ENCODE measurements at places on chromosomes 12 and 14.

DNA sequence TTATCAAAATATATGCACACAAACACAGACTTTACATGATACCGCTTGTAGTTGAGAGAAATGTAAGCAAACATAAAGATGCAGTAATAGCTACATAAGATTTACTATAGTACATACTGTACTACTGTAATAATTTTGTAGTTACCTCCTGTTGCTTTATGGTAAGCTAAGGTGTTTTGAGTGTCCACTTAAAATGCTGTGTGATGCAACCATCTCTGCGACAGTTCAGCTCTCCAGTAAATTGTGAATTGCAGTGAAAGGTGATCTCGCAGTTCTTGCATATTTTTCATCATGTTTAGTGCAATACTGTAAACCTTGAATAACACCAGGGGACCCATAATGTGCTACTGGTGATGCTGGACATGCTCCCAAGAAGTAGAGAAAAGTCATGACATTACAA, 21.6 kb downstream of the ZC3H14 start:
- DNase-seq: no peak

GRCh38 chr12:24780697-24781368, 168.1 kb downstream of the BCAT1 start:
- no peak for DNase-seq

DNA sequence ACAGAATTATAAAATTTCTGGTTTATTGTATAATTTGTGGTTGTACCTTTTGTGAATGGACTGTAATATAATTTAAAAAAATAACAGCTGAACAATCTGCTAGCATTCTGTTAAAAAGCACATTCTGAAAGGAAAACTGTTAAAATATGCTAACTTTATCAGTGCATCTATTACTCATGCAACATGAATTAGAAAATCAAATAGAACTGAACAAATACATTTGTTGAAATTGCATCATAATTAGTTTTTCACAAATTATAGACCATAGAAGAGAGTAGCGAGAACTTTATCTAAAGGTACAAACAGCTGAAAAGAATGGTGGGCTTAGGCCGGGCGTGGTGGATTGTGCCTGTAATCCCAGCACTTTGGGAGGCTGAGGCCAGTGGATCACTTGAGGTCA, 33.0 kb downstream of the PTPN21 start:
- DNase-seq: no peak

GRCh38 chr12:65948320-65949008, 124.2 kb downstream of the HMGA2 start:
- DNase-seq: peak; percentile 84

GRCh38 chr12:21144309-21144708, 13.3 kb downstream of the SLCO1B1 start:
- DNase-seq: no peak

DNA sequence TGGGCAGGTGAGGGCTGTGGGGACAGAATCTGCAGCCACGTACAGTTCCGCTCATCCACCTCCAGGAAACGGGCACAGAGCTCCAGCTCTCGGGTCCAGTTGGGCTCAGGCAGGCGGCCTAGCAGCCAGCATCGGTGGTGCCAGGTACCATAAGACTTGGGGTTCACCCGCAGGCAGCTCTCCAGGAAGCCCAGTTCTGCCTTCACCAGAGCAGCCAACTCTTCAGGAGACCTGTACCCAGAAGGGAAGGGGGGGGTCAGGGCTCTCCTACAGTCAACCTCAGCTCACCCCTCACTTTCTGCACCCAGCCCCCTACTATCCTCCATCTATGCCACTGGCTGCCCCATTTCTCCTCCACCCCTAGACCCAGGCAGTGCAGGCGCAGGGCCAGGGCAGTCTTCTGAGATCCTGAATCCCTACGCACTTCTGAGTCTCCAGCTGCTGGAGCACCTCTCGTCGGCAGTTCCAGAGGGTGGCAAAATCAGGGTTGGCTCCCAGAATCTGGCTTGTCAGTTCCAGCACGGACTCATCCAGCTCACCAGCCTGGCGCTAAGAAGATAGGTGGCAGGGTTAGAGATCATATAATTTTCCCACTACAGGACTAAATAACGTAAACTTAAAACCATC, 1.4 kb downstream of the RABGGTA start:
- no peak for DNase-seq

DNA sequence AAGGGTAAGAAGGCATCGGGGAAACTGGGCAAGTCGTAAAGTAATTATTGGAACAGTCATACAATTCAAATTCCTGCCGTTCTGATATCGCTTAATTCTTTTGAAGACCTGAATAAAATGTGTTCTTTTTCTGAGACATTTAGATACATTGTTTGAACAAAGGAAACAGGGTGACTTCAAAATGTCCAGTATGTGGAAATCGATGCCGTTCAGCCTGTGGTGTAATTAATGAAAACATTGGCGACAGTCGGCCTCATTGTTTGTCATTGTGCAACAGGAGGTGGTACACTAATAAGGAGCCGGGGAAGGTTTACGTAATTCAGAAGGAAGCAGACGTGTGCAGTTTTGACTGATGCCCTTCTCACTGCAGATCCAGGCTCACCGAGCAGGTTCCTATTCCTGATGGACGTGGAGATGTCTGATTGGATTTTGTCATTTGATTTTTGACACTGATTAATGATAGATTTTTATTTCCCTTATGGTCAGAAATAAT, 92.7 kb downstream of the BORCS5 start:
- peak; percentile 63 for DNase-seq

GRCh38 chr12:116370004-116370404, 92.5 kb upstream of the MED13L start:
- no peak for DNase-seq

- no peak for DNase-seq
These were observed 1189.4 kb upstream of the USP15 start for GRCh38 chr12:61070640-61071414.

- DNase-seq: no peak
These were observed 18.4 kb upstream of the KRR1 start for GRCh38 chr12:75529826-75530225.

- no peak for DNase-seq
These were observed 75.0 kb upstream of the DYRK2 start for GRCh38 chr12:67573566-67573965.

- no peak for DNase-seq
These were observed 78.3 kb downstream of the TSHR start for GRCh38 chr14:81033698-81034240.

DNA sequence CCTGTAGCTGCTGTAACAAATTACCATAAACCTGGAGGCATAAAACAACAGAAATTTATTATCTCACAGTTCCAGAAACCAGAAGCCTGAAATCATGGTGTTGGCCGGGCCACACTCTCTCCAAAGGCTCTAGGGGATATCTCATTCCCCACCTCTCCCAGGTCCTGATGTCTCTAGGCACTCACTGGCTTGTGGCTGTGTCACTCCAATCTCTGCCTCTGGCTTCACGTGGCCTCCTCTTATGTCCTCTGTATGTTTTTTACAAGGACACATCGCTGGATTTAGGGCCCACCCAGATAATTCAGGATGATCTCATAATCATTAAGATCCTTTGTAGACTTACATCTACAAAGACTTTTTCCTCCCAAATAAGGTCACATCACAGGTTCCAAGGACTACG, 8.0 kb downstream of the GALNT4 start:
- DNase-seq: no peak

DNA sequence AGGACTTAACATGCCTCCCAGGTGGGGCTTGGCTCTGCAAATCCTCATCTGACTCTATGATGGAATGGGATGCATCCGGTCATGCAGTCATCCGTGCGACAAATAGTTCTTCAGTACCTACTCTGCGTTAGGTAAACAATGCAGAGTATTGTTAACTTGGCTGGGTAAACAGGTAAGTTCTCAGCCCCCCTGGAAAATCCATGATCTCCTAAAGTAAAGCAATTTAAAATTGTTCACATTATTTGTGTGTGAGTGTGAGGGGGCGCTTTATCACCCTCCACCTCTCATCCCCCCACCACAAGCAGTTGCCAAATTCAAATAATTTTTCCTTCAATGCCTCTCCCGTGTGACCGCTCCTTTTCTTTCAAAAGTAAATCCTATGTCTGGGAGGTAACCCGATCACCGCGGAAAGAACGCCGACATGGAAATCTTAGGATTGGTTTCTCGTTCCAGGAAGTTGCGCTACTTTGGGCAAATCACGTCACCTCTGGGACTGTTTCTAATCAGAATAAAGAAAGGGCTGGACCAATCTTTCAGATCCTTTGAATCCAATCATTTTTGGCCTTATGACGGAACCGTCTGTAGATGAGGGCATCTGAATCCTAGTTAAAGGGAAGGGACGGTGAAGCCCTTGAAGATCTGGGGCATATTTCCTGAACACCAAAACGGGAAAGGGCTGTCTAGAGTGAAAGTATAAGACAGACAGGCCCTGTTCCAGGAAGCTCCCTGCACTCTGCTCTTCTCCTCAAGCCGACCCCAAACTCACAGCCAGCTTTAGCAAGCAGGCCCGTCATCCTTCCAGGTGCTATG, 44.0 kb upstream of the SINHCAF start:
- peak; percentile 61 for DNase-seq

GRCh38 chr12:6189028-6189427, 11.2 kb upstream of the CD9 start:
- no peak for DNase-seq

DNA sequence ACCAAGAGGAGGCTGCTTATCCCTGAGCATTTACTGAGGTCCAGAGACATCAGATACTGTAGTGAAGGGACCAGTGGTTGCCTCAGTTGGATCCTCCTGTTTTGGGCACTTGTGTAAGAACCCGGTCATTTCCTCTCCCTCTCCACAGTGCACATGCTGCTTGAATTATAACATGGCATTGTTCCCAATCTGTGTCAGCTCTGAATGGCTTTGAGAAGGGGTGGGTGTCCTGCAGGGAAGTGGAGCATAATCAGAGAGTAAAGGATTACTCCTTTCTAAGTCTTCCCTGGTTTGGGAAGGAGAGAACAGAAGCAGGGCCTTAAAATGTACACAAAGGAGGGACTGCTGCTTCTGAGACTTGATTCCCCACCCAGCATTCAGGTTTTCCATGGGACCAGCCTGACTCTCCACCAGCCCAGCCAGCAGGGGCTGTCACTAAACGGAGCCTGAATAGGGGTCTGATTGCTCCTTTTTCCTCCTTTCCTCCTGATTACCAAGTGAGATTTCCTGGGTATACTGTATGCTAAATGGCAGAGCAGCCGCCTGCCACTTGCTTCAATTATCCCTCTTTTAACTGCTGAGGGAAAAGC, 78.4 kb downstream of the NRXN3 start:
- DNase-seq: no peak

DNA sequence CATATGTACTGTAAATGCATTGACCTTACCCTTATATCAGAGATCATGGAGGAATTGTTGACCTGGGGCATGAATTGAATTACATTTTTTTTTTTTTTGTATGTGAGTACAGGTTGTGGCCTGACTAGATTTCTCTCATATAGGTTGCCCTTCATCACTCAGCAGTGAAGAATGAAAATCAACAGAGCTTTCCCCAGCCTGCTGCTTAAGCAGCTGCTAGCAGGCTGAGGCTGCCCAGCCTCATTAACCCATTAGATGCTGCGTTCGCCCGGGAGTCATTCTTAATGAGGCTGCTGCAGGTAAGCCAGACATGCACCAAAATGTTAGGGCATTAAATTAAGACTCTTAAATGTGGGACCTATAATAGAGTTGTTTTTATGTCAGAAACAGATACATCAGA, 236.0 kb downstream of the ETNK1 start:
- no peak for DNase-seq

DNA sequence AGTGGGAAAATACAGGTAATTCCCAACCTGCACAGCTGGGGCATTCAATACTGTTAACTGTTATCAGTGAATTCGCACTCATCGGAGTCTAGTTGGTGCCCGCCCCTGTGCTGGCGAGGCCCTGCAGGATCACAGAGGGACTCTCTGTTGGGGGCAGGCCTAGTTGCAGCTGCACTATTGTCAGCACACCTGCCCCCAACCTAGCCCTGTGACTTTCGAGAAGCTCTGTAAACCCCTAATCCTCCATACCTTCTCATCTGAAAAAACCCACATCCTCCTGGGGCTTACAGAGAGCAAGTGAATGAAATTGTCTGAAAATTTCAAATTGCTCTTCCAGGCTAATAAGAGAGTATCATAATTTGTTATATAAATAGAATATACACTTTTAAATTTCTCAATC, 132.2 kb upstream of the NUDT4 start:
- DNase-seq: no peak

DNA sequence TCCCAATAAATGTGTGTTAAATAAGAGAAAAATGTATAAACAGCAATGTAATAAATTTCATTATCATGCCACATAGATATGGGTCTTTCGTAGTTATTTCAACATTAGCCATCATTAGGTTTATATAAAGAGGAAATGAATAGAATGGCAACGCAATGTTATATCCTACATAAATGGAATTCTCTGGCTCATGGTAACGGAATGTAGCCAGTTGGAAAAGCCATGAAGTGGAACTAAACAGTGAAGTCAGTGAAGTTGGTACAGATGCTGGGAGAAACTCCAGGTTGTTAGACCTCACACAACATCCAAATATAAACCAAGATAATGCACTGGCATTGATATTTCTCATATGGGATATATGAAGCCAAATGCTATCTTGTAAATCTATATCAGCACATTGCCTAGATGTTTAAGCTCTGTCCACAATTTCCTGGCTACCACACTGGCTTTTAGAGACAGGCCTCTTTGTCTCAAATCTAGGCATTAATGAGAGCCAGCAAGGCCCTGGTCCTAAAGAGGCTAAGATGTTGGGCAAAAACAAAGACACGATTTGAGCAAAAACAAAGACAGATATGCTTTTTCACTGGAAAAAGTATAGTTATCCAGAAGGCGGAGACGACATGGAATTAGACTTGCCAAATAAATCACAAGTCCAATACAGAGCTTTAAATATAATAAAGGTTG, 861.0 kb downstream of the RPS29 start:
- no peak for DNase-seq

DNA sequence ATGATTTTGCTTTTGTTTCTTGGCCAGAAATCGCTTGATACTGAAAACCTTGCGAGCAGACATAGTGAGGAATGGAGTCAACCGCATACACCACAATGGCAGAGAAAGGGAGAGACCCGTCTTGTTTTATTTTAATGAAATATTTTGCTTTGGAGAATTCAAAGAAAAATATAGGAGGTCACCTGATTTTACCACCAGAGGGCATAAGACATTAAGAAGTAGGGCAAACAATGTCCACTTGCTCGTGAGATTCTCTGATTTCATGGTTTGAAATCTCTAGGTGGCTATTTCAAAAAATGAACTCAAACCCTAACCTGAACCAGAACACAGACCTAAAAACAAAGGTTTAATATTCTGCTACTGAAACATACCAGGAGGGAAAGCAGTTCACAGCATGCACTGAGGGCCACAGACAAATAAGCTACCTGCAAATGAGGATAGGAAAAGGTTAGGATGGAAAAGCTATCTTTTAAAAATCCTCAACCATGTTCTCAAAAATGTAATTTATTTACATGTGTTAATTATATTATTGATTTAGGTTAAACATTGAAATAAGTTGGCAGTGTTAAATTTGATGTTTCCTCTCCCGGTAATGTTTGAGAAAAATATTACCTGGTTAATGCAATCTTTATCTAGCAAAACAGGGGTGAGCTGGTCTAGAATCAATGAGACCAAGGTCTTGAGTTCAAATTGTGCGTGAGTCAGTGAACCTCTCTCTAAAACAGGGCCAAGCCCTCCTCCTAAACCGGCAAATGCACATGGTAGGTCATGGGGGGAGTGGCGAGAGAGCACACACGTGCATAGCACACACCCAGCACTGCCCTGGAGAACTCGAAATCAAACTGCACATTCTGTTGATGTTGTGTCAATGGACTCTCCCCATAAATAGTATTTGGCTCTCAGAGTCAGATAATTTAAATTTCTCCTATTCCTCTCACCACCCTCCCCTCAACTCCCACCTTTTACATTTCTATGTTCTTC, 12.5 kb downstream of the IFNG-AS1 start:
- no peak for DNase-seq

- DNase-seq: peak; percentile 52
These were observed 1.8 kb downstream of the CCDC85C start for GRCh38 chr14:99602054-99602787.
